Hindlimb muscle (tissue), 1 donor: ENCODE measurements at places on chromosomes 6 and 20.

- no peak for DNase-seq
These were observed 251.6 kb downstream of the ERMARD start for GRCh38 chr6:170003027-170003426.

DNA sequence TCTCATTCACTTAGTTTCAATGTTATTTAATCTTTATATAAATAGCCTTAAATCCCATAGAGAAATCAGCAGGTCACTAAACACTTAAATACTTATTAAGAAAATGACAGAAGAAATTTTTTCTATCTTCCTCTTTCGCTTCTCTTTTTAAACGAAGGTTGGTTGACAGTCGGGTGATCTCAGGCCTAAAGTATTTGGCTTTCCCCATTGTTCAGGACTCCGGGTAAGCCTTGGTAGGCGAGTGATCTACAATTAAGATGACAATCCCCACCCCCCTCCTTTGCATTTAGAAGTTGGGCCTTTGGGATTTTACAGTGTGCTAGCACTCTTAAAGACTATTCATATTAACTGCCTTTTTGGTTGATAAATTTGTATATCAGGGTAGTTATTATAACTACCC lies 19.7 kb upstream of the UTRN start:
- DNase-seq, result no peak

DNA sequence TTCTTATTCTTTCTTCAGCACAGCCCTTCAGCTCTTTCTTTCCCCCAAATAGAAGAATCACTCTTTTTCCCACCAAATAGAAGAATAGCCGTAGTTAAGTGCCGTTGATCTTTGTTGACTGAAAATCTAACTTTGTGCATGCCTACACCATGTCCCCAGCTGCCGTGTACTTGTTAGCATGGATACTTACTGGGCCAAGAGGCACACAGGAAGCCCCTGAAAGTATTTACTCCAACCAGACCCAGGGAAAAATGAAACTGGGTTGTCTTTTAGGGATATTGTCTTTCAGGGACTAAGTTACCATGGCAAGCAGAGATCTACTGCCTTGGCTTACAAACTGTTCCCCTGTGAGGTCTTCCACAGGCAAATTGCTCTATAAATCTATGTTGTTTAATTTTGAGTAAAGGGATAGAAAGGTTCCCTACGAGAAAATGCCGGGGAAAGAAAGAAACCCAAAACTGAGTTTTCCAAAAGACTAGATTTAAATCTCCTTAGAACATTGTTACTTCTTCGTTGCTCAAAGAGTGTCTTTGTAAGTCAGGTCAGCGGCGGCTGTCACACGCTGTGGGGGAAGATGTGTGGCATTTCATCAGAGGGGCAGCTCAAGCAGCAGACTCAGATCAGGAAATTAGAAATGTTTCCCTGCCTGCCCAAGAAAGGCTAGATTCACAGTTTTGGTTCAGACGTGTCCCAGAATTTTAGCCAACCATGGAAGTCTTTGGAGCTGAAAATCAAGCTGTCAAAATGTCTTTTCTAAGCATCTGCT lies 188.2 kb upstream of the PRND start:
- DNase-seq, result no peak

DNA sequence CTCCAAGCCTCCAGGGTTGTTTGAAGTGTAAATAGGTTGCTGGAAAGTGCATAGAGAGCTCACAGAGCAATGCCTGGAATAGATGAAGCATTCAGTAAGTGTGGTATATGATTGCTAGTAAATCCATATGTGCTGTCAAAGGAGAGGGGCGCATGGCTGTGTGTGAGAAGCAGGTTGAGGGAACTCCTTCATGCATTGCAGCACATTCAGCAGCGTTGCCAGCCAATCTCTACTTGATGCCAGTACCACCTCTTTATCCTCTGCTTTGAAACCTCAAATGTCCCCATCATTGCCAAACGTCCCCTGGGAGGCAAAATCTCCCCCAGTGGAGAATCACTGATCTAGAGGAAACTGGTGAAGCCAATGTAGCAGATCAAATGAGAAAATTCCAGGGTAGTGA lies 82.7 kb upstream of the RALGAPA2 start:
- DNase-seq, result no peak

DNA sequence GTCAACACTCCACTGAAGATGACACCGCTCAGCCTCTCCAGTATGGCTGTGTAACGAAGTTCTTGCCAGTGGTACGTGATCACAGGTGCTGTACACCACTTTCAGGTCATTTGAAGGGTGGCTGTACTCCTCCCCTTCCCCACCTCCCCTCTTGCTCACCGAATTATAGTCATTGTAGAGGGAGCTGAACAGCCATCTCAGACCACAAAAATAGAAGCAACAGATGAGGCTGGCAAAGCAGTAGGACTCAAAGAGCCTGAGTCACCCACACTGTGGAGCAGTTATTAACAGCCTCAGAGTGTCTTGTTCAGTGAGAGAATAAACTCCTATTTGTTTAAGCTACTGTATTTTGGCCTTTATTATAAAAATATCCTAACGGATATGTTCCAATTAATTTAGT lies 192.5 kb upstream of the MCHR2 start:
- DNase-seq, result no peak

- no peak for DNase-seq
These were observed 225.6 kb upstream of the MMS22L start for GRCh38 chr6:97508646-97509045.

DNA sequence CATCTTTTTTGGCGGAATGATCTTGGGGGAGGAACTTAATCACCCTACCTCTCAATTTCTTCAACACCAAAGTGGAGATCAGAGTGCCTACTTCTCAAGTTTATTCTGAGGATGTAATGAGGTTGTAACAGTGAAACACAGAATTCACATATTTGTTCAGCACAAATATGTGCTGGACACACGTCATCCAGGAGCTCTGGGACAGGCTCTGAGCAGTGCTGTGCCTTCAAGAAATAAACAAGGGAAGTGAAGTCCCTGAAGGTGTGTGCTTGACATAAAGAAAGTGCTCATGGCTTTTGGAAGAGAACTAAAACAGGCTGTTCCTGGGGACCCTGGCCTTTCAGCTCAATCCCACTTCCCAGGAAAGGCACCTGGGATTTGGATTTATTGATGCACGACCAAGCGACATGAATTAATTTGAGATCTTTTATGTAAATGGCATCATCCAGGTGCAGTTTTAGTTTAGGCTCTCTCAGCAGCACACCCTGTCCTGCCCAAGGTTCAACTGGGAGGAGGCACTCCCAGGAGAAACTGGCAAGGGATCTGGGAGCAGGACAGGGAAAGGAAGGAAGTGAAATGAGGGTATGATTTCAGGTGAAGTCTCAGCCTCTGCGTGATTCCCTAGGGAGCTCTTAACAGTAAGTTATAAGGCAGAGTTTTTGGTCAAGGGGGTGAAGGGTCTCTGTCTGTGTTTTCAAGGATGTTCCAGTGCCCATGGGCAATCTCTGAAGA lies 211.0 kb downstream of the FOXA2 start:
- no peak for DNase-seq

GRCh38 chr6:108453601-108454185 lies 107.0 kb upstream of the FOXO3 start:
- peak; percentile 60 for DNase-seq

DNA sequence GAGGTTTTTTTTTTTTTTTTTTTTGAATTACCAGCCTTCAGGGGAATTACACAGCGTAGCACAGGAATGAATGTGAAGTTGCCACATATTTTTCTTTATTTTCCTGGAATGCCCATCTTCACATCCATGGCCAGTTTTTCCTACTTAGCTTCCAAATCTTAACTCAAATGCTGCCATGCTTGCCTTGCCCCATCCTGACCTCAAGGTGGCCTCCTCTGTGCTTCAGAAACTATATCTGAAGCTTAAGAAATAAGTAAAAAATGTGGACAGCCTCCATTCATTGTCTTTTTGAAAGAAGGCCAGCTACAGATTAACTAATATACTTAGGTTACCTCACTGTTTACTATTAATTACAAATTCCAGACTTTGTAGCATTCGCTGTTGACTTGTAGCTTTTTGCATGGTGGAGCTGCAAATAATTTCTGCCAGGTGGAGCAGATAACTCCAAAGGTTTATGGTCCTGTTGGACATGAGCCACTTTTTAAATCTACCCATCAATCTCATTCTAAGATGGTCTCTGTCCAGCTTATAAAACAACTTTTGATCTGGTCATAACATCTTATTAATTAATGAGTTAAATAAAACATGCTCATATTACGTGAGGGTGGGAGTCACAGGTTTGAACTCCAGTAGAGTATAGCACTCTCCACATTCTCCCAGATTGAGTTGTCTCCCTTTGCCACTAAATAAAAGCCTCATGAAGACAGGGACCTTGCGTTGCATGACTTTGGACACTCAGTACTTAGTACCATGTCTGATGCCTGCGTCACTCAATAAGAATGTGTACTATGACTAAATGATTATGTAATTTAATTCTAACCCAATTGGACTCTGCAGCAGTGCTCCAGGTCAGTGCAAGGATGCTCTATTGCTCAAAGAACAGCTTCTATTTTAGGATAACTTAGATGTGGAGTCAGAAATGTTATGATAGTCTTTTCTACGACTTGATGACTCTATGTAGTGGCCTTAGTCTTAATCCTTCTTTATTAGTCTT lies 678.6 kb upstream of the CITED2 start:
- DNase-seq, result no peak

DNA sequence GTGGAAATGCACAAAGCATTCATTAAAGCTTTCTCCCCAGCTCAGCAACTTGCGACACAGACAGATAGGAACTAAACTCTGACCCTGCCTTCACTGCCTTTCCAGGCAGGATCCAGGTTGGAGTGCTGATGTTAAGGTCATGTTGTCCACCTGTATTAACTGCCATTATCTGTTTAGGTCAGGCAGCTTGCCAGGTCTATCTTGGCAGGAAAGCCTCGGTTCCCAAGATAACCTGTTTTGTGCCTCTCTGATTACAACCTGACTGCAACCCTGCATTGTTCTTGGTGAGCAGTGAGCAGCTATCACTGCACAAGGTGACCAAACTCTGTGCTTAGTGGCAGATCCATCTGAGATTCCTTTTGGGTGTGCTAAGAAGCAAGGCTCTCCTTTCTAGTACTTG lies 23.2 kb upstream of the ELOVL2 start:
- no peak for DNase-seq

GRCh38 chr6:131117878-131118277 lies 17.4 kb upstream of the AKAP7 start:
- no peak for DNase-seq

DNA sequence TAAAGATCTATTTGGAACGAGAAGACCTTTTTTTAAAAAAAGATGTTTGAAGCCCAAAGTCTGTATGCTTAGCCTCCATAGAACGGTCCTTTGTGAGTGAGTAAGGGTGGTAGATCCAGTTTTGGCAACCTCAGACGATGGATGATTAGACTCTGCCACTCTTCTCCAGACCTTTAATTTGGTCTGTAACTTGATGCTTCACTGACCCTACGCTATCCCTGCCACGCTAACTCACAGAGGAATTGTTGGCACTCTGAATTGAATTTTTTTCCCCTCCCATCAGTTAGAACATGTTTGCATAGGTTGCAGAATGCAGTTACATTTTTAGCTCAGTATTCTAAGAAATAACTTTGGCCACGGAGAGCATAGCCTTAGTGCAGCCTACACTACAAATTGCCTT lies 15.8 kb upstream of the DEK start:
- DNase-seq, result no peak

DNA sequence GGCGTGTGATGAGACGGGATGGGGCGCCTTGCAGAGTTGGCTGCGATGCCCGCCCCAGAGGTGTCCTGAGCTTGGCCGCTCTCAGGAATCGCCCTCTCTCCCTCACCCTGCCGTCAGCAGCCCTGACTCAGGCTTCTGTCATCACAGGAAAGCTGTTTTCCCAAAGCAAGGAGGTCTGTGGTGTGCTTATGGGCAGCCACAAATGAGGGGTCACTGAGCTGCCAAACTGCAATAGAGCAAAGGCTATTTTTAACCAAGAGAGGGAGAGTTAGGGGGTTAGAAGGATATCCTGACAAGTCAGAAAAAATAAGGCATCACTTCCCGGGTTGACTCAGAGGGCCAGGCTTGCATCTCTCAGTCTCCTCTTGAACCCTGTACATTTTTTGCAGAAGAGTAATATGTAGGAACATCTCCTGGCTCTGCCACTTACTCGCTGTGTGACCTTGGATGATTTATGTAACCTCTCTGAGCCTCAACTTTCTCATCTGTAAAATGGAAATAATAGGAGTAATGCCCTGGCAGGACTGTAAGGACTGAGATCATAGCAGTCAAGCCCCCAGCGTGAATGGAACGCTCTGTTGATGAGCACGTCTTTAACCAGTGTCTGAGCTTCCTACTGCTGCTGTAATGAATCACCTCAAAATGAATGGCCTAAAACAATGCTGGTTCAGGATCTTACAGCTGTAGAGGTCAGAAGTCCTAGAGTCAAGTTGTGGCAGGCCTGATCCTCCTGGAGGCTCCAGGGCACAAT lies 181.9 kb downstream of the NFATC2 start:
- no peak for DNase-seq

- peak; percentile 76 for DNase-seq
These were observed 64.5 kb downstream of the JAG1 start for GRCh38 chr20:10609276-10609675.

GRCh38 chr6:128336436-128337095 lies 183.8 kb downstream of the PTPRK start:
- no peak for DNase-seq

GRCh38 chr6:57017841-57018240 lies 28.7 kb upstream of the KIAA1586 start:
- DNase-seq, result no peak

DNA sequence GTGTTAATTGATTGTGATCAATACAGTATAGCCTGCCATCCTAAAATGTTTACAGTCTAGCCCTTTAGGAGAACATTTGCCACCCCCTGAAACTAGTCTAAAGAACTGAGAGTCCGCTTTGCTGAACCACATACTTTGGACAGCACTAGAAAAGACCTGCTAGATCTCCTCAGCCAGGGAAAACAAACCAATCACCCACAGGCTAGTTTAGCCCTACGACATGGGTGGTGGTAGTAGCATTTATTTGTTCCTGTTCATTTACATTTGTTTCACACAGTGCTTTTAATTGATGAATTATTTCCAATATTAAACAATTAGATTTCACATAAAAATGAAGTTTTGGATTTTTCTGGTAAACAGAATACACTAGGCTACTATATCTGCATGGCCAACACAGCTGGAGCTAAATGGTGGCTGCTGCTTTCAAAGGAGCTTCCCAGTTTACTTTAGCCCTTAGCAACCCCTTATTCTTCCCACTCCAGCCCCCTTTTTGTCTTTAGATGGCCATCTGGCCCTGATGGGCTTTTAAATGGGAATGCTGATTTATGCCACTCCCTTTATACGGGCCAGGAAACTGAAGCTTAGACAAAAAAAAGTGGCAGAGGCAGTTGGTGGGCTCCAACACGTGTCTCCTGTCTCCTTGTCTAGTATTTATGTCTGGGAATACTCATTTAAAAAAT lies 72.4 kb downstream of the ADGRG6 start:
- DNase-seq, result no peak

- DNase-seq, result no peak
These were observed 112.0 kb upstream of the CARMIL1 start for GRCh38 chr6:25166955-25167748.

GRCh38 chr6:68776354-68776753 lies 141.3 kb downstream of the ADGRB3 start:
- DNase-seq, result no peak
